ENCODE measurements at places on chromosomes 7 and 10.

DNA sequence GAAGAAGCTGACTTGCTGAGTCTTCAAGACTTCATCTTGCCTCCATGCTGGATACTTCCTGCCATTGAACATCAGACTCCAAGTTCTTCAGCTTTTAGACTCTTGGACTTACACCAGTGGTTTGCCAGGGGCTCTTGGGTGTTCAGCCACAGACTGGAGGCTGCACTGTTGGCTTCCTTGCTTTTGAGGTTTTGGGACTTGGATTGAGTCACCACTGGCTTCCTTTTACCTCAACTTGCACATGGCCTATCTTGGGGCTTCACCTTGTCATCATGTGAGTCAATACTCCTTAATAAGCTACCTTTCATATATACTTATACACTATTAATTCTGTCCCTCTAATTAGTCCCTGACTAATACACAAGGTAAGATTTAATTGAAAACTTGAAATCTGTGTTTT, 361.7 kb upstream of the SEMA3C start:
- DNase-seq, result no peak

GRCh38 chr7:17299483-17299991, 1.1 kb downstream of the AHR start:
- no peak for DNase-seq

GRCh38 chr10:22554461-22555182, 159.8 kb downstream of the PIP4K2A start:
- no peak for DNase-seq

DNA sequence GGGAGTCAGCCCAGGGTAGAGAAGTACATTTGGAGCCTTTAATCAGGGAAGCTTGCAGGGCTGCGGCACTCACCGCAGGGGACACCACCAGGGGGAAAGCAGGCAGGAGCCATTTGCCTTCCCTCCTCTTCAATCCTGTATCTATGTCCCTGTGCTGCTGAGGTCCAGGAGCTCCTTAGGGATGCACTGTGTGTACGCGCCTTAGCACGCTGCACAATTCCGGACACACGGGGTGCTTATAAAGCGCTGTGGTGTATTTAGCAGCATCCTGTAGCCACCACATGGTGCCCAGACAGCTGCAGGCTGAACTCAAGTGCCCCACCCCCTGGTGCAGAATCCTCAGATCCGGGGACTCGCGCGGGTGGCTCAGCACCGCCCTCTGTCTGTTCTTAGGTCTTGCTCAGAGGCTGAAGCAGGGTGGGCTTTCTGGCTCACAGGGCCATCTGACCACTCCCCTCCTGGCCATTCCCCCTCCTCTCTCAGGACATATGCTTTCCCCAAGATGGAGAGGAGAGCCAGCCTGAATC, 421.4 kb downstream of the SDK1 start:
- DNase-seq, result peak; percentile 1

- DNase-seq, result no peak
Measured at GRCh38 chr7:22051886-22052673, 106.4 kb upstream of the CDCA7L start.

- no peak for DNase-seq
Measured at GRCh38 chr7:36217961-36218284, 64.9 kb downstream of the EEPD1 start.
